ENCODE measurements at places on chromosomes 3 and 15.

- no peak for DNase-seq
Measured at GRCh38 chr3:191627064-191627463, 166.1 kb downstream of the PYDC2 start.

DNA sequence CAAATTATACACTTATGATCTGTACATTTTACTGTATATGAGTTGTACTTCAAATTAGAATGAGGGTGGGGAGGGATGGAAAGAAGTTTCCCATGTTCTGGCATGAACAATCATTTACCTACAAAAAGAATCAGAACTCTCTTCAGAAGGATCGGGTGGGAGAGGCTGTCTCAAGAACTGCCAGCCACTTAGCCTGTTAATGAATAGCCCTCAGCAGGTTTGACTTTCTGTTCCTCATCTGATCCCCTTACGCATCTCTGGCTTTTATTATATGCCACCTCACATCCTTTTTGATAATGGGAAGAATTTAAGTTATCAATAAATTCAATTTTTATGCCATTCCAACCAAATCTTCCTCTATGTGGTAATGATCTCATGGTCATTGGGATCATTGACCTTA lies 168.3 kb upstream of the TGFBR2 start:
- DNase-seq: no peak

DNA sequence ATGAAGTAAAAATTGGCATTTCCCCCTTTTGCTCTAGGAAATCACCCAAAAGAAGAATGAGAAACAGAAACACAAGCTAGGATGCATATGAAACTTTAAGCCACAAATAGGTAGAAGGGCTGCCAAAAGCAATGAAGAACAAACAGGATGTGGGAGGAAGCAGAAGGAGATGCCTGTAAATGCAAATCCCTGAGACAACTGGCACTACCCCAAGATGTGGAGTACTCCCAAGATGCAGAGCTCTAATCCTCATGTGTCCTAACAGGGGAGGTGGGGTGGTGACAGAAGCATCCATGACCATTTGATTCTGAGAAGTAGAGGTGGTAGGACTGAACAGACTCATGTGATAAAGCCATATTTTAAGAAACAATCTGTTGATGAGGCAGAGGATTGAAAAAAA lies 31.9 kb upstream of the ZNF280D start:
- no peak for DNase-seq

GRCh38 chr3:115928376-115928775 lies 305.1 kb downstream of the GAP43 start:
- no peak for DNase-seq

- no peak for DNase-seq
Measured at GRCh38 chr3:29381595-29381994, 100.7 kb downstream of the RBMS3 start.

DNA sequence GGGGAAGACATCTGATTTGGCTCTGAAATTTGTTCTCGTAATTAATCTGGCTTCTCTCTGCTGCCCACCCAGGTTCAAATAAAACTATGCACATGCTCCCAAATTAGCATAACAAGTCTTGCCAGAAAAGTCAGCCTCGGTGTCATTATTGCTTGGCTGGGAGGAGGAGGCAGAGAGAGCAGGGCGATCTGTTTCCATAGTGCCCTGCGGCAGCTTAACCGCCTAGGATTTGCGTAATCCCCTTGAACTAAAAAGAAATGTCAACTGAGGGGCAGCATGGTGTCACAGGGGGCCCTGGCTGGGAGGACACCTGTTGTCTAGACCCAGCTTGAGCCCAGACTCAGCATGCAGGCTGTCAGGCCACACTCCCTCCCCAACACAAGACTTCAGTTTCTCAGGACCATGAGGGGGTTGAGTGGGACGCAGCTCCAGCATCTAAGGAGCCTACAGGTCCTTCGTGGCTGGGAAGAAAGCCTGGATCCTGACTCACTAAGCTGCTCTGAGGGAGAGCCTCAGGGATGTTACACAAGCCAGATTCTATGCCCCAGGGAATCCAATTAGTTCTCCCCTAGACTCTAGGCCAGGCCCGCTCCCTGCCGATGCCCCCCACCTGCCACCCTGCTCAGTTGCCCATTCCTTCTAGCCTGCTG lies 17.3 kb downstream of the MRPS11 start:
- DNase-seq: no peak

- DNase-seq: no peak
Measured at GRCh38 chr15:60557191-60557618, 78.3 kb upstream of the ICE2 start.

DNA sequence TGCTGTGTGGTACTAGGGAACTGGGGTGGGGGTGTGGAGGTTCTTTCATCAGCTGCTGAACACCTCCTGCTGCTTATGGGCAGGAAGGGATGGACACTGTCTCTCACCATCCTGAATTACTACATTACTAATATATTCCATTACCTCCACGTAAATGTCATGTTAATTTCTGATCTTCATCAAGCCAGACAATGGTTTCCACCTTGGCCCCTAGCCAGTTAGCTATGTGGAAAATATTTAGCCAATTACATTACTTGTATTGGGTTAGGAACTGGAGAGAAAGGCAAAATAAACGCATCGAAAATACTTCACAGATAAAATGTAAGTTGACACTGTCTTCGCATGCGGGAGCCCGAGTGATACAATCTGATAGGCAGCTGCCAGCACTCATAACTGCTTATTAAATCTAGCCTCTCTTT lies 95.1 kb downstream of the FOXP1 start:
- DNase-seq: no peak

GRCh38 chr3:38878646-38879045 lies 62.6 kb upstream of the SCN10A start:
- DNase-seq: no peak

GRCh38 chr3:194808640-194809097 lies 123.0 kb downstream of the FAM43A start:
- no peak for DNase-seq

DNA sequence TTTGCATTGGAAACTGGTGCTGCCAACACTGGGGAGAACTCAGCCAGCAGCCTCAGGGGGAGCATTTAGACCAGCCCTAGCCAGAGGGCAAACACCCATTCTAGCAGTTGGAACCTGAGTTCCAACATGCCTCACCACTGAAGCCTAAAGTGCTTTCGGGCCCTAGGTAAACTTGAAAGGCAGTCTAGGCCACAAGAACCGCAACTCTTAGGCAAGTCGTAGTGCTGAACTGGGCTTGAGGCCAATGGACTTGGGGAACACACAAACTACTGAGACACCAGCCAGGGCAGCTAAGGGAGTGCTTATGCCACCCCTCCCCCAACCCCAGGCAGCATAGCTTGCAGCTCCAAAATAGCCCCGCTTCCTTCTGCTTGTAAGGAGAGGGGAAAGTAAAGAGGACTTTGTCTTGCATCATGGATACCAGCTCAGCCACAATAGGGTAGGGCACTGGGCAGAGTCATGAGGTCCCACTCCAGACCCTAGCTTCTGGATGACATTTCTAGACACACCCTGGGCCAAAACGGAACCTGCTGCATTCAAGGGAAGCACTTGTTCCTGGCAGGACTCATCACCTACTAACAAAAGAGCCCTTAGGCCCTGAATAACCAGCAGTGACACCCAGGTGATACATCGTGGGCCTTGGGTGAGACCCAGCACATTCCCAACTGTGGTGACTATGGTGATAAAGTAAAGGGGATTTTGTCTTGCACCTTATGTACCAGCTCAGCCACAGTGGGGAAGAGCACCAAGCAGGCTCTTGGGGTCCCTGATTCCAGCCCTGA lies 37.3 kb upstream of the TEX9 start:
- no peak for DNase-seq

- no peak for DNase-seq
Measured at GRCh38 chr3:156617145-156617544, 57.2 kb upstream of the TIPARP start.

- no peak for DNase-seq
Measured at GRCh38 chr3:176032043-176032442, 1165.2 kb downstream of the TBL1XR1 start.

- no peak for DNase-seq
Measured at GRCh38 chr15:34644061-34644460, 60.6 kb upstream of the GOLGA8B start.

- no peak for DNase-seq
Measured at GRCh38 chr3:127747066-127747465, 74.3 kb downstream of the ABTB1 start.

DNA sequence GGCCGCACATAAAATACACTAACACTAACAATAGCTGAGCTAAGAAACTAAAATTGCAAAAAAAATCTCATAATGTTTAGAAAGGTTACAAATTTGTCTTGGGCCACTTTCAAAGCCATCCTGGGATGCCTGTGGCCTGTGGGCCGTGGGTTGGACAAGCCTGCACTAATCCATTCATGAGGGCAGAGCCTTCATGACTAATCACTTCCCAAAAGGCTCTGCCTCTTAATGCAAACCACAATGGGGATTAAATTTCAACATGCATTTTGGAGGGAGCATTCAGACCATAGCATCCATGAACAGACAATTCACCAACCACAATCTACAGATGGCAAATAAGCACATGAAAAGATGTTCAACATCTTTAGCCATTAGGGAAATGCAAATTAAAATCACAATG lies 128.2 kb downstream of the SUCLG2 start:
- DNase-seq: no peak

DNA sequence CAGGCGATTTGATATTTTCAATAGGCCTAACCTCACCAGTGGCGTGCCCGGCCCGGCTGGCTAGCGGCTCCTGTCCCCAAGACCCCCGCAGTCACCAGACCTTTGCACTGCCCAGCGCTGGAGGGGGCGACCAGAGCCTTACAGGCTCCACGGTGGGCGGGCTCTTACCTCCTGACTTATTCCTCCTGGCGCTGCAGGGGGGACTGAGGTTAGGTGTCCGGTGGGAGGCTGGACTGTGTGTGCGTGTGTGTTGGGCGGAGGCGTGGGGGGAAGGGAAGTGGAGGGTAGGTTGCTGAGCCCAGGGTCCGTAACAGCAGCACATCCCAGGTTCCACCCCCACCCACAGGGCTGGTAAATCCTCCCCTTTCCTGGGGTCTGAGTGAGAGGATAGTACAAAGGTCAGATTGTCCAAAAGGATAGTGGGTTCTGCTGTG lies 27.5 kb upstream of the THRB start:
- no peak for DNase-seq

DNA sequence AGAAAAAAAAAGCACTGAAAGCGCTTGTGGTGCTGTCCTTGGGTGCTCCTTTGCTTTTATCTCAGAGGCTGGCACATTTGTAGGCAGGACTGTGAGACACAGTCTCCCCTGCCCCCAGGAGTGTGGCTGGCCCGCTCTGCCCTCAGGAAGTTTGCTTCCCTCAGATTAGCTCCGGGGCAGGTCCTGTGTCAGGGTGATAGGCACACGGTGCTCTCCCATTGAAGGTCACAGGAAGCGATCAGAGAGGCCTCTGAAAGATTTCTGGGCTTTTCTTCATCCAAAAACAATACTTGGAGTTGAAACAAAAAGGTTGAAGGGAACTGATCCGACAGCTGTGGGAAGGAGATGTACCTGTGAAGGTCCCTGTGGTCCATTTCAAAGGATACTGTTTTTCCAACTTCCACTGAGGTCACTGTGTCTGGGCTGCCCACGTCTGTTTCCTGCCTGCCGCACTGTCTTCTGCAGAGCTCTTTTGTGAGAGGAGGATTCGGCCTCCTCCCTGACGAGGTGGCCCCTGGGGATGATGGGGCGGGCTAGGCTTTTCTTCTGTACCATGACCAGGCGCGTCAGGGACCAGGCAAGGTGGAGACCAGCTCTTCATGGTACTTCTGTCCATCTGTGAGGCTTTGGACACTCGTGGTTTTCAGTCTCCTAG lies 330.5 kb upstream of the CTDSPL start:
- no peak for DNase-seq

- DNase-seq: no peak
Measured at GRCh38 chr15:62612771-62613170, 429.8 kb upstream of the TPM1 start.

DNA sequence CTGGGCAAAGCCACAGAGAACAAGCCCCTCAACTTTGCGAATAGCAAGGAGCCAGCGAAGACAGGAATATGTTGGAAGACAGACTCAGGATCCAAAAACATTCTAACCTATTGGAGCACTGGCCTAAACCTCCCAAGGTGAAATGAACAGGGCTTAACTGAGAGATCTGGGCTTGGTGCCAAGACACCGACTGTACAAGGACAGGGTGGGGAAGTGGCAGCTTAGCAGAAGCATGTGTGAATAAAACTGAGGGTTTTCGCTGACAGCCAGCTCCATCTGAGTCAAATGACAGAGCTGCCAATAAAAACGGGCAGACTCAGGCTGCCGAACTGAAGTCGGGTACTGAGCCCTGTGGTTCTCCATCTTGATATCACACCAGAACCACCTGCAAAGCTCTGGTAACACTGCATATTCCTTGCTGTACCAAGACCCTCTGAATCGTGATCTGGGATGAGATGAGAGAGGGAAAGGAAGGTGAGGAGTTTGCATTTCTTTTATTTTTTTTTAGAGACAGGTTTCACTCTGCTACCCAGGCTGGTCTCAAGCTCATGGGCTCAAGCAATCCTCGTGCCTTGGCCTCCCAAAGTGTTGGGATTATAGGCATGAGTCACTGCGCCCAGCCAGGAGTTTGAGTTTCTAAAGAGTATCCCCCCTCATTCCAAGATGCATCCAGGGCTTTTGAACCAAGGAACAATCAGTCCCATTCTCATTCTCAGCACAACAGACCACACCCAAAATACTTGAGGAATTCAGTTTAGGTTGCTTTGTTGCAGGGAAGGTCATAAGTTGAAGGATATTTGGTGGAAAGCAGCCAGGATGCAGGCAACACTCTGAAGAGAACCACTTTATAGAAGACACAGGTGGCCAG lies 6.0 kb upstream of the PLCB2 start:
- peak; percentile 30 for DNase-seq

GRCh38 chr3:80017369-80017768 lies 249.6 kb upstream of the ROBO1 start:
- no peak for DNase-seq

DNA sequence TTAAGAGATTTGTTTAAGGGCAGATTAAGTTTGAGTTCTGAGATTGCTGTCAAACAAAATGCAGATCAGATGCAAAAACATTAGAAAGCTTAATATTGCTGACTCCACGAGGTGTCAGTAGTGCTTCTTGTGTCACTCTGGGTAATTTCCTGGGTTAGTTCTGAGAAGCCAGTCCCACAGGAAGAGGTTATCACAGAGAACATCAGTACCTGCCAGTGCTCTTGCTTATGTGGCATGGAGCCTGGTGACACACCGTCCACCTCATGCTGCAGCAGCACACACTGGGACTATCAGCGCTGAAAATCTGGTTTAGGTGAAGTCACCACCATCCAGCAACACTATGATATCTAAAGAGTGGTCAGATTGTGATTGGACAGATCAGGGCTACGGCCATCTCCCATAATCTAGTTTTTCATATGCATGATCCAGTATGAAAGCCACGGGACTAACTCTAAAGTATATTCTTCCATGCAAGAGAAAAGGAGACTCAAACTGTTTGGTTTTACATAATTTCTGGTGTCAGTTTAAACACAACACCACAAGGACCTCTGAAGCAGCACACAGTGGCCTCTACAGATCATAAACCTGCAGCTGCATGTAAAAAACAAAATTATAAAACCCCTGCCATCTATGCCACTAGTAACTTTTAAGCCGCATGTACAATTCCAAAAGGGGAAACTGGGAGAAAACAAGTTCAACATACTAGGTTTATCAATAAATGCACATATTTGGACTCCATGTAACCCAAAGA lies 36.1 kb upstream of the MYO5C start:
- peak; percentile 3 for DNase-seq

- DNase-seq: no peak
Measured at GRCh38 chr15:76184650-76185035, 124.9 kb downstream of the TMEM266 start.

GRCh38 chr3:81544385-81544784 lies 217.1 kb downstream of the GBE1 start:
- no peak for DNase-seq
